ENCODE measurements at places on chromosomes 7 and 10. TPM values are rescaled to one million over a fixed set of nuclear protein-coding genes. Genes with fewer than 3 reads are reported as not detected.
A peak's percentile ranks its signal among the peaks of the same experiment; 100 is the strongest.

NPFFR1 gene
- not detected for polyA plus RNA-seq

DNA sequence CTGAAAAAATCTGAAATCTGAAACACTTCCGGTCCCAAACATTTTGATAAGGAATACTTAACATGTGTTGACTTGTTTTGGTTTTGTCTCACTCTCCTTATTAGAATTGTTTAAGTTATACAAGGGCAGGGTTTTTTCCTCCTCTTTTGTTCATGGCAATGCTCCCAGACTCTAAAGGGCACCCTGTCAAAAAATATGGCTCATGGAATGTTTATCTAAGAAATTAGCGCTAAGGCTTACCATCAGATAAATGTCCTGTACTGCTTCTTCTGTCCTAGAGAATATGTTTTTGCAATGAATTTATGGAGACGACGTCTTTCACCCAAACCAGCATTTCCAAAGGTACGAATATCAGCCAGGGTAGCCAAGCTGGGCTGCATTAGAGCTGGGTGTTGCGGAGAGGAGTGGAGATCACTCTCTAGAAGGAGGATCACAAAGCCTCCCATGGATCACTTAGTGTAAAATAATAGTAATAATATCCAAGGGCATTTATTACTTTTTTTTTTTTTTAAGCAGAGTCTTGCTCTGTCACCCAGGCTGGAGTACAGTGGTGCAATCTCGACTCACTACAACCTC lies 46.8 kb downstream of the ERLIN1 start:
- H3K27me3 ChIP-seq, result no peaks in the 10 kb centered on the region
- no peak overlapping the region for H3K4me3 ChIP-seq
- DNase-seq, result no peak
- H3K27ac ChIP-seq, result no peak overlapping the region
- no peaks in the 10 kb centered on the region for H3K4me1 ChIP-seq

- no peaks in the 10 kb centered on the region for H3K4me1 ChIP-seq
- no peak overlapping the region for H3K4me3 ChIP-seq
- no peaks in the 10 kb centered on the region for H3K36me3 ChIP-seq
- no peak for DNase-seq
- no peak overlapping the region for H3K27ac ChIP-seq
Measured at GRCh38 chr7:105778956-105779355, 97.4 kb downstream of the ATXN7L1 start.

DNA sequence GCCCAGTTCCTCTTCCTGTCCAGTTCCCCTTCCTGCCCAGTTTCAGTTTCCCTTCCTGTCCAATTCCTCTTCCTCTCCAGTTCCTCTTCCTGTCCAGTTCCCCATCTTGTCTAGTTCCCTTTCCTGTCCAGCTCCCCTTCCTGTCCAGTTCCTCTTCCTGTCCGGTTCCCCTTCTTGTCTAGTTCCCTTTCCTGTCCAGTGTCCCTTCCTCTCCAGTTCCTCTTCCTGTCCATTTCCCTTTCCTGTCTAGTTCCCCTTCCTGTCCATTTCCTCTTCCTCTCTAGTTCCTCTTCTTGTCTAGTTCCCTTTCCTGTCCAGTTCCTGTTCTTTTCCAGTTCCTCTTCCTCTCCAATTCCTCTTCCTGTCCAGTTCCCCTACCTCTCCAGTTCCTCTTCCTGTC lies 68.1 kb upstream of the ADCY1 start:
- H3K27ac ChIP-seq, result no peak overlapping the region
- no peak overlapping the region for H3K4me3 ChIP-seq
- H3K4me1 ChIP-seq, result no peaks in the 10 kb centered on the region
- H3K27me3 ChIP-seq, result no peaks in the 10 kb centered on the region
- no peaks in the 10 kb centered on the region for H3K36me3 ChIP-seq

GRCh38 chr7:1218541-1219165 lies 14.0 kb upstream of the UNCX start:
- no peak overlapping the region for H3K4me3 ChIP-seq
- no peak for DNase-seq
- peaks cover 48% of the 10 kb centered on the region for H3K27me3 ChIP-seq
- no peak overlapping the region for H3K27ac ChIP-seq
- no peaks in the 10 kb centered on the region for H3K36me3 ChIP-seq
- H3K4me1 ChIP-seq, result no peaks in the 10 kb centered on the region

- DNase-seq, result no peak
- no peaks in the 10 kb centered on the region for H3K4me1 ChIP-seq
- H3K27me3 ChIP-seq, result no peaks in the 10 kb centered on the region
- no peak overlapping the region for H3K4me3 ChIP-seq
- no peak overlapping the region for H3K27ac ChIP-seq
Measured at GRCh38 chr7:42980084-42980483, 47.9 kb downstream of the MRPL32 start.

DNA sequence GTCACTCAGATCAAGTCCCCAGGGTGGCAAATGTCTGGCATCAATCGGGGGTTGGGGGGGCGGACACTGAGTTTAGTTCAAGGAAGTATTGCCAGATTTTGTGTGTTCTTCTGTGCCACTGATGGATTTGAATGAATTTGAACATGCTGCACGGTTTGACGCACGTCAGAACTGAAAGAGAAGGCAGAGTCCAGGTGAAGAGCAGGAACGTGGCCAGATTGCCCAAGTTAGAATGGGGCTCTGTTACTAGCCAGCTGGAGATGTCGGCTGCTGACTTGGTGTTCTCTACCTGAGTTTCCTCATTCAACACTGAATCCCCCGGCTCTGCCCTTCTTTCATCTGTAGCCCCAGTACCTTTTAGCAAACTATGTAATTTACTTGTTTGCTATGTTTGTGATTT lies 180.2 kb downstream of the PRKCQ start:
- peaks cover 70% of the 10 kb centered on the region for H3K4me1 ChIP-seq
- H3K36me3 ChIP-seq, result no peaks in the 10 kb centered on the region
- no peak for DNase-seq
- no peak overlapping the region for H3K4me3 ChIP-seq
- H3K27ac ChIP-seq, result peak overlapping the region; percentile 85
- no peaks in the 10 kb centered on the region for H3K27me3 ChIP-seq

- no peaks in the 10 kb centered on the region for H3K4me1 ChIP-seq
- H3K27me3 ChIP-seq, result no peaks in the 10 kb centered on the region
- H3K4me3 ChIP-seq, result no peak overlapping the region
- no peaks in the 10 kb centered on the region for H3K36me3 ChIP-seq
Measured at GRCh38 chr10:22042557-22043326, 39.2 kb upstream of the DNAJC1 start.

DNA sequence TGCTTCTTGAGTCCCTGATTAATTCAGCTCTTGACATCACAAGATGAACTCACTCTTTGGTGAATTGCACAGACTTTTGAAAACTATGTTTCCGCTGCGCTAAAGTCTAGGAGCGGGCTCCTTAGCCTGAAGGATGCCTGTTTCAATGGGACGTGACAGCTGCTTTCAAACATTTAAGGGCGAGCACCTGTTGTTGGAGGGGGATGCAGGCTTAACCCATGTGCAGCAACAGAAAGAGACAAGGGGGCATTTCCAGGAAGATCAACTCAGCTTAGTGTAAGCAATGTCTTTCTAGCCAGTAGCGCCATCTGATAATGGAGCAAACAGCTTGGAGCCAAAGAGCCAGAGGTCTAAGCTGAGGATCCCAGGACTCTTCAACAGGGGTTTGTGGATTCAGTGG lies 8.4 kb upstream of the PFKFB3 start:
- H3K27ac ChIP-seq, result no peak overlapping the region
- DNase-seq, result no peak
- H3K27me3 ChIP-seq, result no peaks in the 10 kb centered on the region
- H3K4me3 ChIP-seq, result no peak overlapping the region

GRCh38 chr7:20201380-20201779 lies 15.8 kb downstream of the MACC1 start:
- H3K27me3 ChIP-seq, result no peaks in the 10 kb centered on the region
- DNase-seq, result peak; percentile 66
- no peak overlapping the region for H3K4me3 ChIP-seq
- H3K27ac ChIP-seq, result peak overlapping the region; percentile 86
- peaks cover 26% of the 10 kb centered on the region for H3K4me1 ChIP-seq

CARD11 gene
- polyA plus RNA-seq, result 0.04 TPM

NRAP gene
- polyA plus RNA-seq, result not detected

DNA sequence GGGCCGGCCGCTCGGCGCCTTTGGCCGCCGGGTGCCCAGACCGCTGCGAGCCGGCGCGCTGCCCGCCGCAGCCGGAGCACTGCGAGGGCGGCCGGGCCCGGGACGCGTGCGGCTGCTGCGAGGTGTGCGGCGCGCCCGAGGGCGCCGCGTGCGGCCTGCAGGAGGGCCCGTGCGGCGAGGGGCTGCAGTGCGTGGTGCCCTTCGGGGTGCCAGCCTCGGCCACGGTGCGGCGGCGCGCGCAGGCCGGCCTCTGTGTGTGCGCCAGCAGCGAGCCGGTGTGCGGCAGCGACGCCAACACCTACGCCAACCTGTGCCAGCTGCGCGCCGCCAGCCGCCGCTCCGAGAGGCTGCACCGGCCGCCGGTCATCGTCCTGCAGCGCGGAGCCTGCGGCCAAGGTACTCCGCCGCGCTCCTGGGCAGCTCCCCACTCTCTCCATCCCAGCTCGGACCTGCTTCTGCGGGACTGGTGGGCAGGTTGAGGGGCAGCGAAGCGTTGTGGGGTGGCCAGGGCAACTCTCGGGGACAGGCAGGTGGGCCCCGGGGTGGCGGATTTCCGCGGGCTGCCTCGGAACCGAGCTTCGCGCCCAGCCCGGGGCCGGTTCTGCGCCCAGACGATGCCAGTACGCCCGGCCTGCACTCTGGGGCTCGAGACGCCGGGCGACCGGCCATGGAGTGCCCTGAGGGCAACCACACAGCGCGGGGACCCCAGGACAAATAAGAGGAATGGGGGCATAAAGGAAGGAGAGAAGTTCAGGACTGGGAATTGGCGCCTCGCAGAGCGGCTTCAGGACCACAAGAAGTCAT lies 578 bp downstream of the HTRA1 start:
- no peaks in the 10 kb centered on the region for H3K36me3 ChIP-seq
- peaks cover 84% of the 10 kb centered on the region for H3K27me3 ChIP-seq
- peak overlapping the region; percentile 72 for H3K4me3 ChIP-seq
- peaks cover 40% of the 10 kb centered on the region for H3K4me1 ChIP-seq

GRCh38 chr7:44291066-44291732 lies 34.2 kb downstream of the CAMK2B start:
- H3K27ac ChIP-seq, result no peak overlapping the region
- no peaks in the 10 kb centered on the region for H3K27me3 ChIP-seq
- H3K4me1 ChIP-seq, result no peaks in the 10 kb centered on the region
- no peak overlapping the region for H3K4me3 ChIP-seq
- H3K36me3 ChIP-seq, result no peaks in the 10 kb centered on the region

GRCh38 chr10:16491933-16492332 lies 29.7 kb downstream of the C1QL3 start:
- H3K4me1 ChIP-seq, result no peaks in the 10 kb centered on the region
- no peak overlapping the region for H3K27ac ChIP-seq
- peaks cover 45% of the 10 kb centered on the region for H3K36me3 ChIP-seq
- H3K4me3 ChIP-seq, result no peak overlapping the region
- no peak for DNase-seq
- H3K27me3 ChIP-seq, result no peaks in the 10 kb centered on the region

GRCh38 chr10:124233546-124234138 lies 140.2 kb upstream of the CHST15 start:
- H3K36me3 ChIP-seq, result no peaks in the 10 kb centered on the region
- no peaks in the 10 kb centered on the region for H3K4me1 ChIP-seq
- H3K27ac ChIP-seq, result no peak overlapping the region
- no peak overlapping the region for H3K4me3 ChIP-seq
- H3K27me3 ChIP-seq, result no peaks in the 10 kb centered on the region

DNA sequence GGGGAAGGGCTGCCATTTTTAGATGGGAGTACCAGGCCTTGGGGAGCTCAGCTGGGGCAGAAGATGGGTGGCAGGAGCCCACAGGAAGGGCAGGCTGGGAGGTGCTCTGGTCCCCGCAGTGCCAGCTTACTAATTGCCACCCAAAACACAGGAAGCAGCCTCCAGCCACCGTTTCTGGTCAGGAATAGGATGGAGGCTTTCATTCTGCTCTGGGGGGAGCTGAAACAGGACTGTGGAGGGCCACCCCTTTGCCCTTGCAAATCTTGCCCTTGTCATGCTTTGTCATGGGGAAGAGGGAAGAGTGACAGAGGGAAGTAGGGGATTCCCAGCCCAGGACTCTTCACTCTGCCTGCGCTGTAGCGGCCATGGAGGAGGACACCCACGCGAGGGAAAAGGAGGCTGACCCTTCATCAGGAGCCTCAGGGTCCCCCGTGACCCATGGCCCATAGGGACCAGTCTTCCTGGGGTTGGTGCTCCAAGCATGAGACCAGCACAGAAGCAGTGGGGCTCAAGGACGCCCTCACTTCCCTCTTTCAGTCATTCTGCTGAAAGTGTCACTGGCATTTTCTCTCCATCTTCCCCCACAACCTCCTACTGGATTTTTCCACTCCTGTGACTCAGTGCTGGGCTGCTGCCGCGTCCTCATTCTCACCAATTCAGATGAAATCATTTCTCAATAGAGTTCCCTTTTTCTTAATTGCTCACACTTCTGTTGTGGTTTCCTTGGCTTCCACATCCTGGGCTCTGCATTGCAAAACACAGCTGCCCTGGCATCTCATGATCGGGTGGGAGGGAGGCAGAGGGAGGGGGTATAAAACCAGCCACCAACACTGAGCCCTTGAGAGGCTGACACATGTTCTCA lies 61.9 kb downstream of the MKI67 start:
- peak overlapping the region; percentile 16 for H3K4me3 ChIP-seq
- H3K4me1 ChIP-seq, result peaks cover 81% of the 10 kb centered on the region
- H3K27ac ChIP-seq, result peak overlapping the region; percentile 97
- peaks cover 74% of the 10 kb centered on the region for H3K36me3 ChIP-seq

SLC39A12 gene
- polyA plus RNA-seq, result not detected

DNA sequence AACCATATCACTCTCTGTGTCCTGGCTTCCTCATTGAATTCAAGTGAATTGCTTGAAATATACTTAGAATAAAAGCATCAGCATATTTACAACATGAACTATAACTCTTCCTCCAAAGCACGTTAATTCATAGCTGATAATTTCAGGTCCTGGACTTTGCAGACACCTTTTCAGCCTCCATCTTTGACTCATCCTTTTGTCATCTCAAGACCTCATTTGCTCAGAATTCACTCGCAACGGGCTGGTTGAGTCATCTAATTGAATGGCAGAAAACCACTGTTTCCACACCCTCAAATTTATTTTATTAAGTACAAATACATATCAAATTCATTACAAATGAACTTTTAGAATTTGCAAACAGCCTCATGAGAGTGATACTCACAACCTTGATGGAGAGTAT lies 545.7 kb downstream of the GATA3 start:
- no peak overlapping the region for H3K27ac ChIP-seq
- H3K27me3 ChIP-seq, result no peaks in the 10 kb centered on the region
- H3K36me3 ChIP-seq, result no peaks in the 10 kb centered on the region
- no peak overlapping the region for H3K4me3 ChIP-seq

DNA sequence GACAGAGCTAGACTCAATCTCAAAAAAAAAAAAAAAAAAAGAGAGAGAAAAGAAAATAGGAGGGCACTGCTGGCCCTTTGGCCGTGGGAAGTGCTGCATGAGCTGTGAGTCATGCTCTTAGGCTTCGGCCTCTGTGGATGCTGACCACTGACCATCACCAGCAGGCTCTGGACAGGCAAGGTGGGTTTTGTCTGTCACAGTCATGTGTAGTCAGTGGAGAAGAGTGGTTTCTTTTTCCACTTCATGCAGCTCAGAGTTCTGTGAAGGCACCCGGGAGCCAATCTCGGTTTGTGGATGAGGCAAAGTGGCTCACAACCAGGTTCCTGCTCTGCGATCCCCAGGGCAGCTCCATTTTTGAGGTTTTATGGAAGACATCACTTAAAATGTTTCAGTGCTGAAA lies 58.1 kb downstream of the PRTFDC1 start:
- no peak overlapping the region for H3K27ac ChIP-seq
- H3K4me1 ChIP-seq, result no peaks in the 10 kb centered on the region
- no peaks in the 10 kb centered on the region for H3K27me3 ChIP-seq
- no peak overlapping the region for H3K4me3 ChIP-seq
- DNase-seq, result no peak
- H3K36me3 ChIP-seq, result no peaks in the 10 kb centered on the region

GRCh38 chr7:123624527-123625183 lies 23.0 kb downstream of the ASB15 start:
- no peaks in the 10 kb centered on the region for H3K4me1 ChIP-seq
- no peak overlapping the region for H3K4me3 ChIP-seq
- peak; percentile 39 for DNase-seq
- H3K27ac ChIP-seq, result no peak overlapping the region
- no peaks in the 10 kb centered on the region for H3K36me3 ChIP-seq

SPDYE6 gene
- not detected for polyA plus RNA-seq
